Activated naive CD8-positive, alpha-beta T cell treated with anti-CD3 and anti-CD28 coated beads, Interleukin-2, amount 10 ng/mL, durations not matched to agents 7 days and 5 days (primary cell): ENCODE measurements at places on chromosomes 5 and 9. TPM values are rescaled to one million over a fixed set of nuclear protein-coding genes. Genes with fewer than 3 reads are reported as not detected.

The FOXD4 gene
- 0.17 TPM for total RNA-seq

The HMCN2 gene
- not detected for total RNA-seq

The NRARP gene
- total RNA-seq = 1.2 TPM

The CYSRT1 gene
- total RNA-seq = 0.55 TPM

The PCDHB10 gene
- not detected for total RNA-seq

The CCL27 gene
- total RNA-seq = not detected

The FAM151B gene
- not detected for total RNA-seq
